SW 1271 (cell line): ENCODE measurements at places on chromosomes 1 and 21.

DNA sequence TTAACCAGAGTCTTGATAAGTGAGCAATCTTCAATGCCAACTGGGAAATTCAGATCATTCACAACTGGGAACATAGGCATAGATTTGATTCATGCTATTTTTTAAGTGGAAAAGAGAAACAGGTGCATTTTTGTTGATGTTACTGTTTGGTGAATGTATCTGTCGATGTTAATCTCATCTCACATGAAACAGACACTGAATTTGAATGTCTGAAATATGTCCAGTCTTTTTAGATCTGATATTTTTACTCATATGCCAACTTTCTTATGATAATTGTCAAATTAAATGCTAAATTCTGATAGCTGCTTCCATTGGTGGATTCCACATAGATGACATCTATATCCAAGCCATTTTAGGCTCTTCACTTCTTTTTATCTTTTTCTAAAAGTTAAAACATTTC lies 213.1 kb downstream of the RYR2 start:
- no peak for DNase-seq

- no peak for DNase-seq
These were observed 699 bp upstream of the IL23R start for GRCh38 chr1:67165468-67166041.

GRCh38 chr1:224085421-224086108 lies 28.3 kb upstream of the FBXO28 start:
- DNase-seq: no peak

DNA sequence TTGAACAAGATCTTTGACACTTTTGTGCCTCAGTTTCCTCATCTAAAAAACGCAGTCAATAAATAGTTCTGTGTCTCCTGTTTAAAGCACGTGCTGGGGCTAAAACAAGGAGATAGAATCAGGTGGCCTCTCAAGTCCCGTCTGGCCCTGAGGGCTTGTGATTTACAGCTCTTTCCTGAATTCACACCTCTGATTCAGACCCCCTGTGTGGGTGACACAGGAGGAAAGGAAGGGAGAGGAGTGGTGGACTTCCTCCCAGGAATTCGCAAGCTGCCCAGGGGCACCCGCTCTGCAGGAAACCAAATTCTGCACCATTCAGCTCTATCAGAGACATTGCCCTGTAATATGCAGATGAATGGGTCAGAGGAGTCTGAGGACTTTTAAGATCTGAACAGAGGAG lies 5.2 kb upstream of the PRR9 start:
- DNase-seq: no peak

DNA sequence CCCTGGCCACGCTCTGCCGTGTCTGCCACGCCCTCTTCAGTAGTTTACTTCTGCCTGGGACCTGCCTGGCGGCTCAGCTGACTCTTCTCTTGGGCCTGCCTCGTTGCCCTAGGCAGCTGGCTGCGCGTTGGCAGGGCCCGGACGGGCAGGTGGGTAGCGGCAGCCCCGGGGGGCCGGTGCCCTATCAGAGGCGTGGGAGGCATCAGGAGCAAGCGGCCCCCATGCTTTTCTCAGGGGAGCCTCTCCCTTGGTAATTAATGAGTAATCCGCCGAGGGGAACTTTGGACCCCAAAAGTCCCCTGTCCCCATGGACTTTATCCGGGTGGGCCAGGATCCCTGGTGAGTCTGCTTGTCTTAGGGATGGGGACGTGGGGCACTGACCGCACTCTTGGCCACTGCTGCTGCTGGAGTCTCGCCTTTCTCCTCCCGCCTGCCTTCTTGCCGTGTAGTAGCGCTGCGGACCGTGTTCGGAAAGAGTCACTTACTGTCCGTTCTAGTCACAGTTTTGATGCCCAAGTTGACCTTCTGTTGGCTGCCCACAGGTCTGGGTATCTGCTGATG lies 22.7 kb downstream of the SKI start:
- no peak for DNase-seq

- DNase-seq: no peak
These were observed 38.6 kb downstream of the ATP1B1 start for GRCh38 chr1:169144941-169145626.

DNA sequence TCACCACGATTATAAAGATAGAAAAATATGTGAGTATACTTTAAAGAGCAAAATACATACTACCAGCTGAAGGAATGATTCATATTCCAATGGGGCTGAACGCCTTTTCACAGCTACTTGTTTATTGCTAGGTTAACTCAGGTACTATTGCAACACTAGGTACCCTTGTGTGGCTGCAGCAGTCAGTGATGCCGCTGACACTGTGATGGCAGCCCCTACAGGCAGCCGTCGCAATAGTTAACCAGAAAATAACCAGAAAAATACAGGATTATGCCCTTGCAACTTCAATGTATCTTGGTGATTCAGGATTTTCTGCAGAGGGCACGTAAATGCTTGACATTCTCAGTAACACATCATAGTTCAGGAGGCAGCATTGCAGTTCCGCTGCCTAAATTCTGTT lies 1.6 kb upstream of the MARK1 start:
- DNase-seq: no peak

DNA sequence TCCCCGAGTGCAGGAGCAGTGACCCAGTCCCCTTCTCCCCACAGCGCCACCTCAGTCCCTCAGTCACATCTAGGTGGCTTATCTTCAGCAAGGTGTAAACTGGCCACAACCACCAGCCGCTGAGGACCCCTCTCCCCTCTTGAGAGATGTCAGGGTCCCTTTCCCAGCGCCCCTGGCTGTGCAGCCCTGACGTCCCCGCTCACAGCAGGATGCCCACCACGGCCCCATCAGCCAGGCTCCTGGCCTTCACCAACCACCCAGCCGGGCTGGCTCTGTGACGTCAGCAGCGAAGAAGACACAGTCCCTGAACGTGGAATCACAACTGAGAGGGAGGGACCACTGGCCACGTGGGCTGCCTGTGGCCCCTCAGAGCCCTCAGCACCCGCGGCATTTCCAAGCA lies 249.4 kb downstream of the NPHP4 start:
- no peak for DNase-seq
